Cardiac muscle cell (in vitro differentiated cells and primary cell): ENCODE measurements at places on chromosomes 2 and 18. TPM values are rescaled to one million over a fixed set of nuclear protein-coding genes. Genes with fewer than 3 reads are reported as not detected.

The GYPC gene
- 45.6 and 53.8 TPM in 2 replicates for total RNA-seq

The MC2R gene
- not detected in 2 replicates for total RNA-seq

DNA sequence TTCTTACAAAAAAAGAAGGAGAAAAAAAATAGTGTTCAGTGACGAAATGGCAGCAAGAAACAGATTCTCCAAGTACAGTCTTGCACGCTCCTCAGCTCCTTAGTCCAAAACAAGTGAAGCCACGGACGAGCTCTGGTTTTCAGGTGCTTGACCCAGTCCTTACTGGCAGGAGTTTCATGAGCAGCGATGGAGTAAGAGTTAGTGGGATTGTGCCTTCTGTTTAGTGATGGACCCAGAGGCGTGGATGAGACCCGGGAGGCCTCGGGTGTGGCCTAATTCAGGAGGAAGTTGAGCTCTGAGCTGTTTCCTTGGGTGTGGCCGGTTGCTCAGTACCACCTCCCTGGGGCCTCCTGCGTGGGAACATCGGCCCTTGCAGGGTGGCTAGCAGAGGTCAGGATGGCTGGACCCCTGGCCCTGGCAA, 52.0 kb downstream of the KIF5C start:
- DNase-seq, result no peak

The TCF7L1 gene
- total RNA-seq, result 1.5 and 5.3 TPM in 2 replicates

GRCh38 chr2:127591221-127591923, 54.6 kb upstream of the GPR17 start:
- peak; percentile 82 for DNase-seq

DNA sequence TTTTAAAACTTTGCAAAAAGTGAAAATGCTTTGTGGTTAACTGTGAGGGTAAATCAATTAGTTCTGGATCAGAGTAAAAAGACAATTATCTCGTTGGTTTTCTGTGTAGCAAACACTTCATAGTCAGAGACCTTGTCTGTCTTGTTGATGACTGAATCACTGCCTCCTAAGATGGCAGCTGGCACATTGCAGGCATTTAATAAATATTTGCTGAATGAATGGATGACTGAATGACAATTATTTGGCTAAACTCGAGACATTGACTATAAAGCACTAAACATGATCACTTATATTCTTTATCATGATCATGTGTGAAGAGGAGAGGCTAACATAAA, 96.2 kb downstream of the MAIP1 start:
- DNase-seq, result no peak
